ENCODE measurements at places on chromosomes 12 and 14. TPM values are rescaled to one million over a fixed set of nuclear protein-coding genes. Genes with fewer than 3 reads are reported as not detected.

EMP1 gene
- total RNA-seq: 368 TPM

TSHR gene
- total RNA-seq: not detected

FBRSL1 gene
- total RNA-seq: 26.4 TPM

GLS2 gene
- total RNA-seq: not detected

FERMT2 gene
- 161 TPM for total RNA-seq

FAM90A1 gene
- total RNA-seq: 0.25 TPM

NINJ2 gene
- not detected for total RNA-seq

TAS2R8 gene
- total RNA-seq: not detected

ACOT4 gene
- not detected for total RNA-seq

CD163 gene
- 0.16 TPM for total RNA-seq

TAS2R9 gene
- not detected for total RNA-seq

PGF gene
- total RNA-seq: 0.57 TPM

RNASE1 gene
- not detected for total RNA-seq
